ENCODE measurements at places on chromosomes 5 and 9. TPM values are rescaled to one million over a fixed set of nuclear protein-coding genes. Genes with fewer than 3 reads are reported as not detected.

GRCh38 chr9:133351526-133351907 is 3.5 kb downstream of the RPL7A start:
- peaks cover 29% of the 10 kb centered on the region for H3K36me3 ChIP-seq
- DNase-seq = no peak
- no peak overlapping the region for H3K4me3 ChIP-seq
- peak overlapping the region; percentile 22 for H3K27ac ChIP-seq
- H3K4me1 ChIP-seq = peaks cover 44% of the 10 kb centered on the region

GRCh38 chr5:6576861-6577501 is 55.9 kb downstream of the NSUN2 start:
- peaks cover 10% of the 10 kb centered on the region for H3K4me1 ChIP-seq
- no peak overlapping the region for H3K27ac ChIP-seq
- H3K36me3 ChIP-seq = no peaks in the 10 kb centered on the region
- H3K27me3 ChIP-seq = peaks cover 47% of the 10 kb centered on the region
- H3K4me3 ChIP-seq = no peak overlapping the region
- no peak for DNase-seq

- H3K36me3 ChIP-seq = no peaks in the 10 kb centered on the region
- no peak overlapping the region for H3K27ac ChIP-seq
- peaks cover 13% of the 10 kb centered on the region for H3K4me1 ChIP-seq
- DNase-seq = no peak
Observed at GRCh38 chr5:76964060-76964459, 11.2 kb downstream of the CRHBP start.

DNA sequence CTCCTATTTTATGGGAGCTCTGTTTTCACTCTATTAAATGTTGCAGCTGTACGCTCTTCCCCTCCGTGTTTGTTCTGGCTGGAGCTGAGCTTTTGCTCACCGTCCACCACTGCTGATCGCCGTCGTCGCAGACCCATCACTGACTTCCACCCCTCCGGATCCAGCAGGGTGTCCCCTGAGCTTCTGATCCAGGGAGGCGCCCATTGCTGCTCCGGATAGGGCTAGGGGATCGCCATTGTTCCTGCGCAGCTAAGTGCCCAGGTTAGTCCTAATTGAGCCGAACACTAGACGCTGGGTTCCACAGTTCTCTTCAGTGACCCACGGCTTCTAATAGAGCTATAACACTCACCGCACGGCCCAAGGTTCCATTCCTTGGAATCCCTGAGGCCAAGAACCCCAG is 96.2 kb upstream of the PRDM9 start:
- no peaks in the 10 kb centered on the region for H3K27me3 ChIP-seq
- H3K4me1 ChIP-seq = no peaks in the 10 kb centered on the region
- peak; percentile 75 for DNase-seq
- no peak overlapping the region for H3K27ac ChIP-seq
- H3K36me3 ChIP-seq = no peaks in the 10 kb centered on the region
- H3K4me3 ChIP-seq = no peak overlapping the region

DNA sequence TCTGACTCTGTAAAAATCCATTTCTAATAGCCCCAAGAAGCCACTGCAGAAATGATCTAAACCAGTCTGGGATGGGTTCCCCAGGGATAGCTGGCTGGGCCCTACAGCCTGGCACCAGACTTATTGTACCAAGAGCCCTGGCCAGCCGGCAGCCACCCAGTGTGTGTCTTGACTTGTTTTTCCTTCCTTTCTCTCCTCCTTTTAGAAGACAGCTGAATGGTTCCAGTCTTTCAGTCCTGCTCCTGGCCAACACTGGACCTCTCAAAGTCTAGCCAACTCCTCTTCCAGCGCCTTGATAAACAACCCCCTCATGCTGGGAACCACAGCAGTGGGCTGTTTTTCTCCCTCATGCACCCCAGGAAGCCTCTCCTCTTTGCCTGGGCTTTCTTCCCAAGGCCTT is 34.1 kb downstream of the ATOX1 start:
- DNase-seq = no peak
- H3K27me3 ChIP-seq = no peaks in the 10 kb centered on the region
- no peak overlapping the region for H3K27ac ChIP-seq

GRCh38 chr9:126109575-126109974 is 217.1 kb upstream of the MVB12B start:
- H3K27me3 ChIP-seq = peaks cover 54% of the 10 kb centered on the region
- no peaks in the 10 kb centered on the region for H3K4me1 ChIP-seq
- no peak overlapping the region for H3K27ac ChIP-seq
- DNase-seq = peak; percentile 25
- H3K36me3 ChIP-seq = no peaks in the 10 kb centered on the region

GRCh38 chr5:136128481-136128880 is 4.2 kb upstream of the SMAD5 start:
- peaks cover 5% of the 10 kb centered on the region for H3K27me3 ChIP-seq
- H3K4me3 ChIP-seq = no peak overlapping the region
- DNase-seq = no peak
- peaks cover 22% of the 10 kb centered on the region for H3K4me1 ChIP-seq

- no peak overlapping the region for H3K4me3 ChIP-seq
- peaks cover 30% of the 10 kb centered on the region for H3K4me1 ChIP-seq
- peak overlapping the region; percentile 66 for H3K27ac ChIP-seq
- no peak for DNase-seq
- no peaks in the 10 kb centered on the region for H3K36me3 ChIP-seq
Observed at GRCh38 chr5:116764941-116765340, 190.3 kb upstream of the SEMA6A start.

DNA sequence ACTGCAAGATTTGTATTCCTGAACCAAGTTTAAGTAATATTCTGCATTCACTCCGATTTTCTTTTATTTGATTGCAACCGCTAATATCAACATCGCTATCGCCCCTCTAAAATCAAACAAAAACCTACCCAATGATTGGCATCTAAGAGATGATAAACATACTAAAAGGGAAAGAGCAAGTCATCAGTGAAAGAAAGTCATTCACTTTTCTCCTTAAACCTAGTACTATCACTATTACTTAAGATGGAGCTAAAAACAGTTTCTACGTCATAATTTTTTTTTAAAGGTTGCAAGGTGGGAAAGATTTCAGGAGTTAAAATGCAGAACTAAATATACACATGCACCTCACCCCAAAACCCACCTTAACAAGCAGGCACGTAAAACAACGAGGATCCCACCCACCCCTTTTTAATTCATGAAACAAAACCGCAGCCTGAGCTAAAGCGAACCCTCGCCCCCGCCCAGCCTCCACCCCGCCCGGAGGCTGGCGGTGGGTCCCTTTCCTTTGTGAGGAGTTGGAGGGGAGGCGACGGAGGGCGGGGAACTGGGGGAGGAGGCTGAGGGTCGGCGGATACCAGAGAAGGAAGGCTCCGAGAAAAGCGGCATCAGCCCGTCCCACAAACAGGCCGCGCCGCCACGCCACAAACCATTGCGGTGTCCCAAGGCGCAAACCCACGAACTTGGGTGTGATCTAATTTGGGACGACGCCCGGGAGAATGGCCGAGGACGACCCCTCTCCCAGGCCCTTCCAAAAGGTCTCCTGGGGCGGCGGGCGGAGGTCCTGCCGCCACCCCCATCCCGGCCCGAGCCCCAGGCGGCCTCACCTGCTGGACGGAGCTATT is 861 bp downstream of the UBQLN1 start:
- DNase-seq = no peak
- H3K4me3 ChIP-seq = peak overlapping the region; percentile 98
- peak overlapping the region; percentile 100 for H3K27ac ChIP-seq
- H3K36me3 ChIP-seq = peaks cover 2% of the 10 kb centered on the region
- no peaks in the 10 kb centered on the region for H3K27me3 ChIP-seq

The SLC34A3 gene
- not detected for total RNA-seq
